ENCODE measurements at places on chromosomes 4 and X.

DNA sequence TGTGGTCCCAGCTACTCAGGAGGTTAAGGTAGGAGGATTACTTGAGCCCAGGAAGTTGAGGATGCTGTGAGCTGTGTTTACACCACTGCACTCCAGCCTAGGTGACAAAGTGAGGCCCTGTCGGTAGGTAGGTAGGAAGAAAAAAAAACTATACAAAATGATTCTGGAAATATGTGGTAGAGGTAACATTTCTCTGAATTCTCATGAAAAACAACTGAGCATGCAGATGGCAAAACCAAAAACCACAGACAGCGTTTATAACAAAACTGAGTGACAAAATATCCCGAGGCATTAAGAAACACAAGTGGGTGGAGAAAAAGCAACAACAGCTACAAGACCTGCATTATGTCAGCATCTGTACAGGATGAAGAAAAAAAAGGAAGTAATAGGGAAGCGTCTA is 211.7 kb downstream of the DLG3 start:
- no peak for DNase-seq

DNA sequence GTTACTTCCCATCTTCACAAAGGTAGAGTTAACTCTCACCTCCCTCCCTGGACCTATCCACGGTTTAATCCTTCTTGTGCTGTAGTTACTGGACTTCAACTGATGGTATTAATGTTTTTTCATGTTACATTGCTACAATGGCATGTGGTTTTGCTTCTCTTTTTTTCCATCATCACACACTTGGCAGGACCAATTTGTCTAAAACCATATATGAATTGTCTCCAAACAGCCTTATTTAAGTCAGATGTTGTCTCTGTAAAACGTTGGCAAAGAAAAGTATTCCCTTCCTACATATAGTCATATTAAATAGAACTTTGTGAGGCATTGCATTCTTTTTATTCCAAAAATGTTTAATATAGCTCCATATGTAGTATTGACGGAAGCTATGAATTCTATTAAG is 15.5 kb downstream of the PRRG1 start:
- no peak for DNase-seq

DNA sequence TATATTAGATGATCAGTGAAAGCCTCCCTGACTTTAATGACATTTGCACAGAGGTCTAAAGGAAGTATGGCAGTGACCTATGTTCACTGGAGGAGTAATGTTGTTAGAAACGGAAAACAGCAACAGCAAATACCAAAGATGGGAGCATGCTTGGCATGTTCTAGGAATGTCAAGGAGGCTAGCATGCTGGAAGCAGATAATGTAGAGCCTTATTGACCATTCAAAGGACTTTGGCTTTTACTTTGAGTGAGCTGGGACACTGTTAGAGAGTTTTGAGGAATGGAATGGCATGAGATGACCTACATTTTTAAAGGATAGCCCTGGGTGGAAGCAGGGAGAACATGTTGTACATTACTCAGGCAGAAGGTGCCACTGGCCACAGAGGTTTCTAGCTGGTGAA is 6.0 kb downstream of the RPA4 start:
- no peak for DNase-seq

DNA sequence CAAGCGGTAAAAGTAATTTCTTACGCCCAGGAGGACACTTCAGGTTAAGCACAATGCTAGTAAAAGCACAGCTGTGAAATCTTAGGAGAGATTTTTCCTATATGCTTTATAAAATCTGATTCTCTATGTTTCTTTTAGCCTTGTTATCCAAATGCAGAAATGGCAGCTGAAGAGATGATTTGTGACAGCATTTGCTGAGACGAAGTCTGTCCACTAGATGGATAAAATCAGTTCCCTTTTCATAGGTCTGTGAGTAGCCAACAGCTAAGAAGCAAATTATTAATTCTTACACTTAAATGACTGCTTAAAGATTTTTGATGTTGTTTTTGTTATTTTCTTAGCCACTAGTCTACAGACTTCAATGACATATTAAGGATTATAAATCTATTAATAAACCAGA is 5.3 kb downstream of the GPM6A start:
- DNase-seq: no peak

GRCh38 chr4:107036584-107037198 is 578 bp upstream of the DKK2 start:
- DNase-seq: no peak

- no peak for DNase-seq
Measured at GRCh38 chr4:3512719-3513118, 19.5 kb downstream of the LRPAP1 start.

- DNase-seq: no peak
Measured at GRCh38 chr4:55411621-55412020, 15.9 kb downstream of the TMEM165 start.

DNA sequence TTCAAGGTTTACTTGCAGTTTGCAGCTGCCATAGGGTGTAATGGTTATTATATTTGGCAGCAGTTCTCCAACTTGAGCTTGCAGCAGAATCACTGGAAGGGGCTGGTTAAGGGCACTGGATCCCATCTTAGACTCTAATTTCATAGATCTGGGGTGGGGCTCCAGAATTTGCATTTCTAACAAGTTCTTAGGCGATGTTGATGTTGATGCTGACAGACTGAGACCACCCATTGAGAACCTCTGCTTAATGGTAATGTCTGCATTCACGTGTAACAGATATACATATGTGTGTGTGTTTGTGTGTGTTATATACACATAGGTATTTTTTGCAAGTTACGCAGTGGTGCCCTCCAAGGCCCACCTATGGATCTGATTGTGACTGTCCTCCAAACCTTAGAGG is 13.8 kb downstream of the TENM3 start:
- DNase-seq: no peak

DNA sequence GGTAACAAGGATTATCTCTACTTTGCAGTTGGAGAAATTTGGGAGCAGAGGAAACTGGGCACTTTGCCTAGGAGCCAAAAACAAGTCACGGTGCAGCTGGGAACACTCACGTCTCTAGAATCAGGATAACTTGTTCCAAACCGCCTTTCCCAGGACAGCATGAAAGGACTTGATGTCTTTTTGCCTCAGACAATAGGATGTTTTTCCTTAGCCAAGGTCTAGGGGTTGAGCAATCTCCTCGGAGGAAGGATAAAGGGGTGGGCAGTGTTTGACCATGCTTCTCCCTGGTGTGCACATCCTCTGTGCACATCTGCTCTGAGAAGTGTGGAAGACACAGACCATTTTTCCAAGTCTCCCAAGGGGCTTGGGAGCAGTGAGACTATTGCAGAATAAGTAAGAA is 1.7 kb upstream of the SPARCL1 start:
- no peak for DNase-seq

GRCh38 chrX:21382715-21383114 is 8.5 kb downstream of the CNKSR2 start:
- DNase-seq: no peak

GRCh38 chrX:152733261-152733975 is at the start of the genes CSAG1 and MAGEA12:
Gene CSAG1, minus strand, starts transcription at chrX:152733721. Its CDS starts 1,261 bp downstream, at chrX:152732460.
Gene MAGEA12, plus strand, starts transcription at chrX:152733757. Its CDS starts 2,405 bp downstream, at chrX:152736162.
- no peak for DNase-seq

DNA sequence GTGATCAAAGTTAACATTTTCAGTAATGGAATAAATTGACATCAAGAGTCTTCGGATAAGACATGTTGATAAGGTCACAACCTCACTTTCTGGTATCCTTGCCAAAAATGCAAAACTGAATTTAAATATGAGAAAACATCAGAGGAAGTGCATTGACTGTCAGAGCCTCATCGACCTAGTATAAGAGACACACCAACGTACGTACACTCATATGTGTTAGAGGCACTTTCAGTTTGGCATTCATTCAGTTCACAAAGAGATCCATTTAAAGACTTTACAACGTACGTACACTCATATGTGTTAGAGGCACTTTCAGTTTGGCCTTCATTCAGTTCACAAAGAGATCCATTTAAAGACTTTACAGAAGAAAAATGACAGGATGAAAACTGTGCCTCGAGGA is 280.3 kb downstream of the INPP4B start:
- DNase-seq: no peak

Measured in GM18507 (cell line).